Amniotic stem cell (primary cell): ENCODE measurements at places on chromosomes 12 and 14.
A peak's percentile ranks its signal among the peaks of the same experiment; 100 is the strongest.

DNA sequence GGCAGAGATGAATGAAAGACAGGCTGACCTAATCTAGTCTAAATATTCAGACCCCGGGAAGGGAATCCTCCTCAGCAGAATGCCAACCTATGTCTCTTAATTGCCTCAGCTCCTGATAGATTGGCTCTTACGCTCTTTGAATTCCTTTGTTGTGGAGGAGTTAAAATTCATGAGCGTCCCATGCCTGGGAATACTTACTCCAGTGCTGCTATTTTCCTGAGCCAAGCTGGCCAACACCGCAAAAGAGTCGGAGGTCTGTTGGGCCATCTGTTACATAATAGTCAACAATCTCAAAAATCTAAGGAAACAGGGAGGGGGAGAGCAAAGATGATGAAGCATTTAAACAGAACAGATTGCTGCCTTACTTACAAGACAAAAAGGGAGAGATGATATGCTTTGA is 182.8 kb downstream of the ASCL1 start:
- DNase-seq = no peak

DNA sequence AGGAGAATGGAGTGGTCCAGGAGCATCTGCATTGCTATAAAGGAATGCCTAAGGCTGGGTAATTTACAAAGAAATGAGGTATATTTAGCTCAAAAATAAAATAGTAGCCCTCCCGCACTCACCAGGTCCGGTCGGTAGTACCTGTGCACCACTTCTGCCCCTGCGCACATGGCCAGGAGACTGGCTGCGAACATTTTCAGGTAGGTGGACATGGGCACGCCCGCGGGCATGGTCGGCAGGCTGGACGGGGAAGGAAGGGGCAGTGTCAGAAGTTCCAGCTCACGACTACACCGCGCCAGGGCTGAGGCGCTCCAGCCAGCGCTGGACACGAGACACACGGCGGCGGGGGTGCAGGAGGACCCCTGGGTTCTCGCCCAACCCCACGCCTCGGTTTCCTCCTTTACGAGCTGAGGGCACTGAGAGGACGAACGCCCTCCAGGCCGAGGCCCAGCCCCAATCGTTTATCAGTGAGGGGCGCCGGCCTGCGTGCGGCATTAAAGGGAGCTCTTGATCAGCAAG is 9.1 kb upstream of the TDG start:
- DNase-seq = no peak

DNA sequence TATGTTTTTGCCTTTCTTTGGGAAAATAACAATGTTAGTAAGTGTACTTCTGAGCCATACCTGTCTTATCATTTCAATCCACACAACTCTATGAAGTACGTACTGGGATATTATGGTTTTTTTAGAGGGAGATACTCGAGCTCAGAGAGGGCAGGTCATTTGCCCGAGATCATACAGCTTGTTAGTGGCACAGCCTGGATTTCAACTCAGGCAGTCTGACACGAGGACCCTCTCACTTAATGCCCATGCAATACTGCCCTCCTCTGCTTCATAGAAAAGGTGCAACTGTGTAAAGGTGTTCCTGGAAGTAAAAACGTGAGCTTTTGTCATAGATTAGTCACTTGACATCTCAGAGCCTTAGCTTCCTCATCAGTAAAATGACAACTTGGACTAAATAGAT is 128.0 kb downstream of the NDUFA12 start:
- no peak for DNase-seq

- DNase-seq = peak; percentile 17
Observed at GRCh38 chr14:21455592-21455911, 371 bp downstream of the CHD8 start.

DNA sequence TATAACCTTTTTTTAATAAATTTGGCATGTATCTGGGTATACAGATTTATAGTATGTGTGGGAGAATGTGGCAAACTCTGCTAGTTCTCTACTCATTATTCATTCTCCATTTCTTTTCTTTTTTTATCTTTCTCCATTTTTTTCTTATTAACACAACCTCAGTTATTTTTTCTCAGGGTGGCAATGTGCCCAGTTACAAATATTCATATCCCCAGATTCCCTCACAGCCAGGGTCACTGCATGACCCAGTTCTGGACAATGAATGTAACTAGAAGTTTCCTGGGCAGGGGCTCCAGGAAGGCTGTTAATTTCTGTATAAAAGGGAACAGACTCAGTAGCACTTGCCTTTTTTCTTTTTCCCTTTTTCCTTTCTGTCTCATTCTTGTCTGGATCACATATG is 95.6 kb downstream of the VCPKMT start:
- no peak for DNase-seq

DNA sequence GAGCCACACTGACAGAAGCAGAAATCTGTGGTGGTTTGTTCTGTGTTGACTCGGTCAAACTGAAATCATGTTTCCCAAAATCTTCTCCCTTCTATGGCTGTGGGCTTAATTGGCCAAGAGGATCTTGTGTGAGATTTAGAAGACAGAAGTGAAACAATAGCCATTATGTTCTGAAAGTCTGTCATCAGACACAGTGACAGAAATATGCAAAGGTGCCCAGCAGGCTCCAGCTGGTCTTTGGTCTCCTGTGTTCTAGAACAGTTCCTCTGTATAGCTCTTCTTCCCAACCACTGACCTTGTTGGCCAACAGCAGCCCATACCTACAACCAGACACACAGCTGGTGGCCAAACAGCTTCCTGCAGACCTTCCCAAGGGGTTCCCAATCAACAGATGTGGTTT is 25.0 kb upstream of the COCH start:
- no peak for DNase-seq

DNA sequence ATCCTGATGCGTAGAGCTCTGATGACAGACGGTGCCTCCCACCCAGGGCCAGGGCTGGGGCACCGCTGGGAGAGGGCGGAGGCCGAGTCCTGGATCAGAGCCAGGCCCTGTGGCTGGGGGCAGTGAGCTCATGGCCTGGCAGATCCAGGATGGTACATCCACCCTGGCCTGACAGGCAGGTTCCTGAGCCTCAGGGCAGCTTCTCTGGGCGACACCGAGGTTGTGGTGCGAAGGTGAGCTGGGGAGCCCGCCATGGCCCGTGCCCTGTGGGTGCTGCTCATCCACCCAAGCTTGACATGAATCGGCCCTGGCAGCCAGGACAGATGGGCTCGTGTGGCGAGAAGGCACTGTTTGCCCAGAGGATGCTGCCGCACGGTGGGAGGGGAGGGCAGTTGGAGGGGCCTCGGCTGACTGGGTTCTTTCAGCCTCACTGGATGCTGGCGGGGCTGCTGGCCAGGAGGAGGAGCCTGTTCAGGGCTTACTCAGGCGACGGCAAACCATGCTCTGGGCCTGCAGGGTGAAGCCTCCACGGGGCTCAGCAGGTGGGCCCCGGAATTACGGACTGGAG is 16.6 kb downstream of the LRTM2 start:
- no peak for DNase-seq

- DNase-seq = no peak
Observed at GRCh38 chr14:51457843-51458562, 193.7 kb upstream of the FRMD6 start.

GRCh38 chr14:74434294-74434693 is 8.3 kb upstream of the SYNDIG1L start:
- DNase-seq = no peak

DNA sequence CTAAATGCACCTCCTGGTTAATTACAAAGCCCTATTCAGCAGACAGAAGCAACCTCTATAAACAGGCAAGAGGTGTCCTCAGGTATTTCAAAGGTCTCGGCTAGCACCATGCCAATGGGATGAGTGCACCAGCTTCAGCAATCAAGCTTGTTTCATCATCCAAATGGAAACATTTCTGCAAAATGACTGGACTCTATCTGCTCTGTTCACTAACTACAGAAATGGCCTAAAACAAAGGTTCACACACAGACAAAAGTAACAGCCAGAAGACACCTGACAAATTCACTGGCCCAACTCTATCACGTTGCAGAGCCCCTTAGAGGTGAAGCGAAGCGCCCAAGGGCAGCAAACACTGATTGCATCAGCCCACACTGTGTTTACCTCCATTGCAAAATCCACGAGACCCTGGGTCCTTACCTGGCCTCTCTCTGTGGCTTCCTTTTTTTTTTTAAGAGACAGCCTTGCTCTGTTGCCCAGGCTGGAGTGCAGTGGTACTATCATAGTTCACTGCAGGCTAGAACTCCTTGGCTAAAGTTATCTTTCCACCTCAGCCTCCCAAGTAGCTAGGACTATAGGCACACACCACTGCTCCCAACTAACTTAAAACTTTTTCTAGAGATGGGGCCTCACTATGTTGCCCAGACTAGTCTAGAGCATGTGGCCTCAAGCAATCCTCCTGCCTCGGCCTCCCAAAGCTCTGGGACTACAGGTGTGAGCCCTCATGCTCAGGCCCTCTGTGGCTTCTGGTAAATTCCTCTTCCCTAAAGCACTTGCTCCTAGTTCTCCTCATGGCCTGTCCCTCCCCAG is 8.5 kb upstream of the SYNE3 start:
- DNase-seq = no peak

- peak; percentile 69 for DNase-seq
Observed at GRCh38 chr12:116982791-116983411, 72.2 kb downstream of the FBXW8 start.

GRCh38 chr12:115979351-115979750 is 298.1 kb downstream of the MED13L start:
- no peak for DNase-seq
